DMS 273 treated with DMSO at 0.1 percent for 48 hours (cell line): ENCODE measurements at places on chromosomes 6 and 20.

DNA sequence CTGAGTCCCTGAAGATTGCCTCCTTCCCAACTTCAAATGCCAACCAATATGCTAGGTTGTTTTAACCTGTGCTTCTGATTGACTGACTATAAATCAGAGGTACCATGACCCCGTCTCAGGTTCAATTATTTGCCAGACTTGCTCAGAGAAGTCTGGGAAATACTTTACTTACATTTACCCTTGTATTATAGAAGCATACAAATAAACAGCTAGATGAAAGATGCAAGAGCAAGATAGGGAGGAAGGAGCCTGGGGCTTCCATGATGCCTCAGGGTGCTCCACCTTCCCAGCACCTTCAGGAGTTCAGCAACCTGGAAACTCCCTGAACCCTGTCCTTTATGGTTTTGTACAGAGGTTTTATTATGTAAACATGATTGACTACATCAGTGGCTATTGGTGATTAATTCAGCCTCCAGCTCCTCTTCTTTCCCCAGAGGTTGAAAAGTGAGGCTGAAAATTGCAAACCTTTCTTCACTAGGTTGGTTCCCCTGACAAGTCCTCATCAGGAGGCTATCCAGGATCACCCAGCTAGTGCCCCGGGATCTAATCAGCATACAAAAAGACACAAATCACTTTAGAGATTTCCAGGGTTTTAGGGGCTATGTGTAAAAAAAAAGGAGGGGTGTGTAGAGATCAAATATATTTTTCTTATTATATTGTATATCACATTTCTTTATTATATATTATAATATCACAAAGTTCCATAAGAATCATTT lies 547.7 kb downstream of the EPM2A start:
- DNase-seq = no peak

GRCh38 chr6:132391391-132392269 lies 9.6 kb downstream of the MOXD1 start:
- no peak for DNase-seq

DNA sequence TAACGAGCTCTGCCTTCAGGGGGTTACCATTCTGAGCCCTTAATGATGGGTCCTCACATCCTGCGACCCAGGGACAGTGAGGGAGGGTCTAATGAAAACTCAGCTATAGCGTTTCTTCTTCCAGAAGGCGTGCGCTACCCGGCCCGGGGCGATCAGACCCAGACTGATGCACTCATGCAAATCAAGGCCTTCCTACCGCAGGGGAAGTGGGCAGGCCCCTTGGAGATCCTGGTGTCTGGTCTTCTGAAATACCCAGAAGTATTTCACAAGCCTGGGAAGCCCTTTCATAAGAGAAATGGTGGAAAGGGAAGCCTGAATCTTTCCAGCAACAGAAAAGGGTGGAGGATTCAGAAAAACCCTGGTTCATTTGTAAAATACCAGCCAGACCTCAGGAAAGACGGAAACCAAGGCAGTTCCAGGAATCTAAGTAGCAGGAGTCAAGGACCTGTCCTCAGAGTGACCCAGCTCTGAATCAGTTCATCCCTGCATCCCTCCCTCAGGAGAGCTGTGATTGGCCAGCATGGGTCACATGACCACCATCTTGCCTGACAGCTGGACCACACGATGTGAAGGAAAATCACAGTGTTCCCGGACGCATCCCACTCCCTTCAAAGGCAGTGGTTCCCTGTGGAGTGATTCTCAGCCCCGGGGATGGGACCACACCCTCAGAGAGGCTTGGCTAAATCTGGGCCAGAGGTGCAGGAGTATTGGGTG lies 12.7 kb downstream of the BFSP1 start:
- no peak for DNase-seq

- DNase-seq = no peak
These were observed 818.5 kb upstream of the FLRT3 start for GRCh38 chr20:15155848-15156401.

GRCh38 chr6:155228546-155229166 lies 35.2 kb upstream of the CLDN20 start:
- no peak for DNase-seq

GRCh38 chr6:39785281-39785680 lies 6.9 kb upstream of the DAAM2 start:
- DNase-seq = no peak

GRCh38 chr6:118706702-118707101 lies 55.3 kb upstream of the CEP85L start:
- no peak for DNase-seq

GRCh38 chr6:3324262-3324942 lies 65.7 kb downstream of the PSMG4 start:
- no peak for DNase-seq

- no peak for DNase-seq
These were observed 270.4 kb downstream of the OGFRL1 start for GRCh38 chr6:71558974-71559373.

- no peak for DNase-seq
These were observed 646.6 kb upstream of the HS3ST5 start for GRCh38 chr6:114989279-114989964.

DNA sequence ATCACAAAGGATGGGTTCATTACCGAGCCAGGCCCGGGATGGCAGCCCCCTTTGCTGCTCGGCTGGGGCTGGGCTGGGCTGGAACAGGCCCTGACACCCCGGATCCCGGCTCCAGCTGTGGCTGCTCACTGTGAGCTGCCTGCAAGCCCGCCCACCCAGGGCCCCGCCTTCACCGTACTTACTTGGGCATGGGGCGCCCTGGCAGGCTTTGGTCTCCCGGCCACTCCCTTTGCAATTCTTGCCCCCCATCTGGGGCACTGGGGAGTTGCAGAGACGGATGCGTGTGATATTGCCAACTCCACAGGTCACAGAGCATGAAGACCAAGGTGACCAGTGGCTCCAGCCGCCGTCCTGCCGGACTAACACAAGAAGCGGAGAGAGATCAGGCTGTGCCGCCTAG lies 16.7 kb downstream of the THBS2 start:
- no peak for DNase-seq

- DNase-seq = peak; percentile 53
These were observed 72.3 kb downstream of the BTBD9 start for GRCh38 chr6:38567436-38567835.

- peak; percentile 86 for DNase-seq
These were observed 58.5 kb upstream of the CEP85L start for GRCh38 chr6:118709859-118710350.

GRCh38 chr20:54172856-54173652 lies 732 bp downstream of the CYP24A1 start:
- DNase-seq = no peak

DNA sequence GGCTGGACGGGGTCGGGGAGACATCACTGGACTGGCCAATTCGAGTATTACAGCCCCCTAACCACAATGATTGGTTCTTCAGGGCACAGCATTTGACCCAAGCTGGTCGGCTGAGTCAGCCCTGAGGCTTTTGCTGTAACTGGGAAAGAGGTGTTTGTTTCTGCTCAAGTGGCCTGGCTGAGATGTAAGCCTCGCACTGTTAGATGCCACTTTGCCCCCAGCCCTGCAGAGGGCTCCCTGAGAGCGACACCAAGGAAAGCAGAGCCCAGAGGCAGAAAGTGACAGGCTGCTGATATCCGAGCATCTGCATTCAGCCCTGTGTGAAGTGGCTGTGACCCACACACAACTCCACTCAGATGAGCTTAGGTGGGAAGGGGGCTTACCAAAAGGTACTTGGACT lies 19.4 kb downstream of the ERGIC3 start:
- peak; percentile 26 for DNase-seq
